Left lung (tissue), 14 donors: ENCODE measurements at places on chromosomes 16 and 17. TPM values are rescaled to one million over a fixed set of nuclear protein-coding genes. Genes with fewer than 3 reads are reported as not detected.

RHOT2 gene
- total RNA-seq = 87.2 TPM

CPSF4L gene
- total RNA-seq = not detected

HS3ST3B1 gene
- 2.9 TPM for total RNA-seq

REXO5 gene
- total RNA-seq = 2.9 TPM

MRPS34 gene
- total RNA-seq = 72.5 TPM

CCL2 gene
- total RNA-seq = 50.0 TPM

MFAP4 gene
- total RNA-seq = 91.0 TPM

- H3K4me1 ChIP-seq = peaks cover 27% of the 10 kb centered on the region
- DNase-seq = no peak
- H3K36me3 ChIP-seq = peaks cover 7% of the 10 kb centered on the region
- no peak overlapping the region for H3K4me3 ChIP-seq
- H3K27me3 ChIP-seq = no peaks in the 10 kb centered on the region
- no peak overlapping the region for H3K27ac ChIP-seq
Measured at GRCh38 chr17:81934098-81934757, 2.9 kb downstream of the PYCR1 start.

DNA sequence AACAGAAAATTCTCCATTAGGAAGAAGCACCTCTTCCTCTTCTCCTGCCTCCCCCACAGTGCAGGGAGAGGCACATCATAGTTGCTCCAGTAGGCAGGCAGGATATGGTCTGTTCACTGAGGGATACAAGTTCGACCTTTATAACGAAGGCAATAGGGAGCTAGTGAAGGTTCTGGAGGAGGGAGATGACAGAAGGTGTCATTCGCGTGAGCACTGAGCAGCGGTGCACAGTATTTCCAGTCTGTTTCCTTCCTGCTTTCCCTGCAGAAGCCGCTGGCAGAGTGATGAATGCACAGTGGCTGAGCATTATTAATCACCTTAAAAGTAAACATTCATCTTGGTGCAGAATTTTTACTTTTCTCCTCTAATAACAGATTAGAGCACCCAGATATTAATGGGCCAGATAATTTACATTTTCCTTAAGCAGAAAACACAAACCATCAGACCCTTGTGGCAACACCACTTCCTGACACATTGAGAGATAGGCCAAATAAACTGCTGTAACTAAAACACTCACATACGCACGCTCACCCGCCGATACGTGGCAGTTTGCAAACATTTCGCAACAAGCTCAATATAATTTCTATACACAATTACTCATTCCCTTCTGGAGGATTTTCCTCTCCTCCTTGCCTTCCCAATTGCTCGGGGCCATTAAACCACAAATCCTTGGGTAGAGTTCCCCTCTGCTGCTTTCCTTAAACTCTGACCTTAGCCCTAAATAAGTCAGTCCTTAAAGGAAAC is 69.5 kb downstream of the AIPL1 start:
- H3K4me1 ChIP-seq = no peaks in the 10 kb centered on the region
- H3K36me3 ChIP-seq = no peaks in the 10 kb centered on the region
- H3K27me3 ChIP-seq = peaks cover 43% of the 10 kb centered on the region
- H3K4me3 ChIP-seq = no peak overlapping the region
- no peak overlapping the region for H3K27ac ChIP-seq

DNA sequence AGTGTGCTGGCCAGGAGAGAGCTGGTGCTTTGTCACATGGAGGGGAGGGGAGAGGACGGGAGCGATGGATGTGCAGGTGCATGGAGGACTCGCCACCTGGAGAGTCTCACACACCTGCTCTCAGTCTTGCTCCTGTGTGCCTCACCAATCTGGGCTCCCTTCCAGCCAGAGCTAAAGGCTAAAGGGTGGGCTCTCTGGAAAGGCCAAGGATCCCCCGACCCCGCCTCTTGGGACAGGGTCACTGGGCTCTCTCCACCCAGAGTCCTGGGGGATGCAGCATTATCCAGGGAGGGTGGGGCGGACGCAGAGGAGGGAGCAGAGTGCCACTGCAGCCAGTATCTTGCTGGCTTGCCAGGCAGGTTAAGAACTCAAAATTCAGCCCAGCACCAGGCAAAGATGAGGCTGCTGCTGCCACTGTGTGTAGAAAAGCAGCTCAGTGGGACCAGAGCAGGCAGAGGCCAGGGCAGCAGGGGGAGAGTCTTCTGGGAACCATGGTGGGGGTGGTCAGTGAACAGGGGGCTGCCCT is 5.4 kb upstream of the STAT5B start:
- no peaks in the 10 kb centered on the region for H3K36me3 ChIP-seq
- no peak for DNase-seq
- H3K27me3 ChIP-seq = no peaks in the 10 kb centered on the region
- peaks cover 5% of the 10 kb centered on the region for H3K4me1 ChIP-seq
- H3K4me3 ChIP-seq = no peak overlapping the region

- no peaks in the 10 kb centered on the region for H3K27me3 ChIP-seq
- no peak overlapping the region for H3K4me3 ChIP-seq
- H3K36me3 ChIP-seq = no peaks in the 10 kb centered on the region
- H3K4me1 ChIP-seq = peaks cover 57% of the 10 kb centered on the region
Measured at GRCh38 chr17:10155371-10156076, 42.9 kb downstream of the GAS7 start.

DNA sequence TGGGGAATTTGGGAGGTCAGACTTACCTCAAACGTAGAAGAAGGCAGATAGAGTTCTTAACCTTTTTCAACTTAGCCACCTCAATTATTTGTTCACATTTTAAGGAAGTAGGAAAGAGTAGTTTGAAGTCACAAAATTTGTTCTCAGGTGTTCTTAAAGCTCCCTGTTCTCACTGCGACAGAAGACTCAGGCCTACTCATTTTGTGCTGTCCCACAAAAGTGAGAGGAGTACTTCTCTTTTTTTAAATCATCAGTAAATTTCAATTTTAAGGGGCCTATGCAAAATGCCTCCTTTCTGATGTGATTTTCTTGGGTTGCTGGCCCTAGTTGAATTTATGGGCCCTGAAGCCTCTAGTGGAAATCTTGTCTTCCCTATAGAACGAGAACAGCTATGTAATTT is 133.4 kb downstream of the MAP2K6 start:
- H3K4me3 ChIP-seq = no peak overlapping the region
- H3K4me1 ChIP-seq = no peaks in the 10 kb centered on the region
- H3K36me3 ChIP-seq = no peaks in the 10 kb centered on the region
- no peak for DNase-seq
- H3K27me3 ChIP-seq = no peaks in the 10 kb centered on the region

GRCh38 chr16:5321930-5322329 is 224.3 kb upstream of the EEF2KMT start:
- no peaks in the 10 kb centered on the region for H3K36me3 ChIP-seq
- H3K4me3 ChIP-seq = no peak overlapping the region
- no peak for DNase-seq
- no peak overlapping the region for H3K27ac ChIP-seq

DNA sequence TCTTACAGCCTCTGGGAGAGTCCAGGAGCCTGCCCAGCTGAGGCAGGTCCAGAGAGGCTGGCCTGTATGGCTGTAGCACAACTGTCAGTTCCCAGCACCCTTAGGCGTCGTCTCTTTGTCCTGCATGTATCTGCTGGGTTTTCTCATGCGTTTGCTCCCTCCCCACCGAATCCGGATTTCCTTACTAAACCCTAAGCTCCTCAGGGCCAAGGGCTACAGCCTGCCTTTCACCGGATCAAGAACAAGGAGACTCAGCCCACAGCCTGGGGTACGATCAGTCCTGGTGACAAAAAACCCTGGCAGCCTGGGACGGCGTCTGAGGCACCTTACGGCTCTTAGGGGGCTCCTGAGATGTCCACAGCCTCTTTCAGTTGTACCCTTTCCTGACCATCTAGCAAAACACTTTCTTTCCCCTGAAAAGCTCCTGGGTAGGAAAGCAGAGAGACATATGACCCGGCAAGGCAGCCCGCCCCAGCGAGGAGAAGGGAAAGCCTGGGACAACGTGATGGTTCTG is 12.2 kb downstream of the HIC1 start:
- peak overlapping the region; percentile 45 for H3K27ac ChIP-seq
- no peak overlapping the region for H3K4me3 ChIP-seq

DNA sequence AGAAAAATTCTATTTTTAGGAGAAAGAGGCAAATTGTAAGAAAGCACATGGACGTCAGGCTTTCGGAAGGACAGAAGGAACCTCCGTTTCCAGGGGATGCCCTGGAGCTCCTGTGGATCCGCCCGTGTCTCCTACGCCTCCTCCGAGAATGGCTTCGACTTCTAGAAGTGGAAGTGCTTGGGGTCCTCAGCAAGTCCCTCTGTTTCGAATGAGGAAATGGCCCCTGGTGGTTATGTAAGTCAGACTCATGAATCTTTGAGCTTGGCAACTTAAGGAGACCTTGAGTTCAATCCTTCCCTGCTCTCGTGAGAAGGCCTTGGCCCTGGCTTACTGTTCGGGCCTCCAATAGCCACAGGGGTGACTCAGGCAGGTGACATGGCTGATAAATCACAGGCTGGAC is 38.9 kb downstream of the COX4I1 start:
- H3K4me3 ChIP-seq = no peak overlapping the region
- no peaks in the 10 kb centered on the region for H3K36me3 ChIP-seq
- no peak overlapping the region for H3K27ac ChIP-seq
- no peaks in the 10 kb centered on the region for H3K4me1 ChIP-seq
- H3K27me3 ChIP-seq = peaks cover 28% of the 10 kb centered on the region
- DNase-seq = no peak

- H3K4me1 ChIP-seq = peaks cover 7% of the 10 kb centered on the region
- H3K36me3 ChIP-seq = no peaks in the 10 kb centered on the region
- H3K27me3 ChIP-seq = no peaks in the 10 kb centered on the region
Measured at GRCh38 chr16:2088759-2089358, 41.1 kb downstream of the TSC2 start.

- no peak for DNase-seq
- no peaks in the 10 kb centered on the region for H3K36me3 ChIP-seq
- no peaks in the 10 kb centered on the region for H3K4me1 ChIP-seq
- H3K27ac ChIP-seq = no peak overlapping the region
Measured at GRCh38 chr16:11245988-11246387, 10.0 kb downstream of the SOCS1 start.

GRCh38 chr16:53089434-53090285 is 34.9 kb downstream of the CHD9 start:
- no peak overlapping the region for H3K4me3 ChIP-seq
- no peak for DNase-seq
- H3K4me1 ChIP-seq = peaks cover 89% of the 10 kb centered on the region
- H3K27me3 ChIP-seq = no peaks in the 10 kb centered on the region
- no peak overlapping the region for H3K27ac ChIP-seq

- DNase-seq = no peak
- no peak overlapping the region for H3K4me3 ChIP-seq
- no peak overlapping the region for H3K27ac ChIP-seq
- H3K27me3 ChIP-seq = no peaks in the 10 kb centered on the region
- no peaks in the 10 kb centered on the region for H3K36me3 ChIP-seq
Measured at GRCh38 chr16:50568187-50568815, 20.1 kb downstream of the NKD1 start.

GRCh38 chr16:51431517-51432241 is 280.6 kb upstream of the SALL1 start:
- no peaks in the 10 kb centered on the region for H3K27me3 ChIP-seq
- H3K4me1 ChIP-seq = no peaks in the 10 kb centered on the region
- no peak overlapping the region for H3K4me3 ChIP-seq
- no peak overlapping the region for H3K27ac ChIP-seq

DNA sequence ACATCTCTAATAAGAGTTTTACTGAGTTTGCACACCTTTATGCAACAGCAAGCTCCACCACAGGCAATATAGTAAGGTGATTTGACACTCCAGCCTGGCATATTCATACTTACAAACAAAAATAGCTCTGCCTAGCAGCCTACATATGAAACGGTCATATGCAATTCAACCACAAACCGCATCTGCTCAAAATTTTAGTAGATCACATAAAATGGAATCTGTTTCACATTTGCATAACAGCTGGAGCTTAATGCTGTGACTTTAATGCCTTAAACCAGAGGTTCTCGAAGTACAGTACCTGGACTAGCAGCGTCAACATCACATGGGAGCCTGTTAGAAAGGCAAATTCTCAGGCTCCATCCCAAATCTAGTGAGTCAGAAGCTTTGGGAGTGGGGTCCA is 578.4 kb downstream of the CDH11 start:
- no peak overlapping the region for H3K27ac ChIP-seq
- no peak overlapping the region for H3K4me3 ChIP-seq
- no peak for DNase-seq
- no peaks in the 10 kb centered on the region for H3K27me3 ChIP-seq
- no peaks in the 10 kb centered on the region for H3K36me3 ChIP-seq

GRCh38 chr16:27642756-27643155 is 92.8 kb downstream of the KATNIP start:
- no peak overlapping the region for H3K27ac ChIP-seq
- H3K27me3 ChIP-seq = no peaks in the 10 kb centered on the region
- no peak for DNase-seq
- H3K4me1 ChIP-seq = no peaks in the 10 kb centered on the region
- no peak overlapping the region for H3K4me3 ChIP-seq

- no peaks in the 10 kb centered on the region for H3K27me3 ChIP-seq
- no peaks in the 10 kb centered on the region for H3K4me1 ChIP-seq
- no peak overlapping the region for H3K4me3 ChIP-seq
- no peak for DNase-seq
- no peaks in the 10 kb centered on the region for H3K36me3 ChIP-seq
Measured at GRCh38 chr17:65202844-65203571, 65.8 kb downstream of the RGS9 start.

GRCh38 chr17:28130472-28130871 is 88.0 kb downstream of the NLK start:
- H3K27me3 ChIP-seq = no peaks in the 10 kb centered on the region
- H3K4me1 ChIP-seq = no peaks in the 10 kb centered on the region
- DNase-seq = no peak
- H3K4me3 ChIP-seq = no peak overlapping the region

- no peaks in the 10 kb centered on the region for H3K4me1 ChIP-seq
- no peak overlapping the region for H3K27ac ChIP-seq
- no peak overlapping the region for H3K4me3 ChIP-seq
- H3K27me3 ChIP-seq = peaks cover 10% of the 10 kb centered on the region
- no peaks in the 10 kb centered on the region for H3K36me3 ChIP-seq
Measured at GRCh38 chr17:13594762-13595598, 6.7 kb downstream of the HS3ST3A1 start.
